ENCODE measurements at places on chromosomes 2 and 18. TPM values are rescaled to one million over a fixed set of nuclear protein-coding genes. Genes with fewer than 3 reads are reported as not detected.

SLC23A3 gene
- total RNA-seq, result 2.9 TPM

UBE2F gene
- total RNA-seq, result 63.7 TPM

TMEM247 gene
- total RNA-seq, result not detected

DUSP19 gene
- 3.4 TPM for total RNA-seq

ING5 gene
- 44.2 TPM for total RNA-seq

DNAH6 gene
- total RNA-seq, result 0.06 TPM

CYP27A1 gene
- total RNA-seq, result not detected

C2orf74 gene
- total RNA-seq, result 11.9 TPM

Measured in activated CD8-positive, alpha-beta memory T cell treated with anti-CD3 and anti-CD28 coated beads for 36 hours (primary cell).